Effector memory CD4-positive, alpha-beta T cell (primary cell): ENCODE measurements at places on chromosomes 3 and 15.

DNA sequence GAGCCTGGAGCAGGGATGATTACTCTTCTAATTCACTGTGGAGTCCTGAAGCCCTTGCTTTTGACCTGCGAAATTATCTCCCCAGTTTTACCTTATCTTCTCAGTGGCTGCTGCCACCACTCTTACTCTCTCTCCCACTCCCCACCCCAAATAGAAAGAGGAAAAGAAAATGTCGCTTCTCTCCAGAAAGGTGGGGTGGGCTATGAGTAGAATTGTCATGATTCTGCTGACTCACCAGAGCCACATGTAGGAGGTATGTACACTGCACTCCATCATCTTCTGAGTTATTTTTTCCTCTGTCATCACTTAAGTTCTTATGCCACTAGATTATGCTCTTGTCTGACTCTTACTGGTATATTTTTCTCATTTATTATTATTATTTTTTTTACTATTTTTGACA is 43.9 kb upstream of the TMEM158 start:
- no peak for DNase-seq
- H3K4me3 ChIP-seq: no peak overlapping the region
- no peak overlapping the region for H3K27ac ChIP-seq
- no peaks in the 10 kb centered on the region for H3K27me3 ChIP-seq
- no peaks in the 10 kb centered on the region for H3K4me1 ChIP-seq

DNA sequence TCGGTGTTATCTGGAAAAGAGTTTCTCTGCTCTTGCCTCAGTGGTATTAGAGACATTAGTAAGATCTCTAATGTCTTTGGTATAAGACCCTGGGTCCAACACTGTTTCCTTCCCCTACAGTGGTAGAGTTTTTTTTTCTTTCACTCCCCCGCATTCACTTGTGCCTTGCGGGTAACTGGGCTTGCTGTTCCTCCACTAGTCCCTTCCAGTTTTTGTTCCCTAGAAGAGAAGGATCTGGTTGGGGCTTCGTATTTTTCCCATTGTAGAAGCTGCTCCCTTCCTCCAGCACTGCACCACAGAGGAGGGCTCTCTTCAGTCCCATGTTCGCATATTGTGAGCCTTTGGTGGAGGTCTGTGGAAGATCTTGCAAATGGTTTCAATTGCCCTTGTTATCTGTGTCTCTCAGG is 13.7 kb downstream of the CTDSPL2 start:
- H3K27ac ChIP-seq: no peak overlapping the region
- H3K36me3 ChIP-seq: no peaks in the 10 kb centered on the region
- no peak overlapping the region for H3K4me3 ChIP-seq
- DNase-seq: no peak

GRCh38 chr15:36136049-36136448 is 443.4 kb upstream of the CDIN1 start:
- H3K27ac ChIP-seq: no peak overlapping the region
- no peak for DNase-seq
- no peaks in the 10 kb centered on the region for H3K36me3 ChIP-seq
- no peaks in the 10 kb centered on the region for H3K27me3 ChIP-seq

GRCh38 chr3:78274475-78275065 is 1234.7 kb downstream of the ROBO2 start:
- no peak overlapping the region for H3K4me3 ChIP-seq
- H3K4me1 ChIP-seq: no peaks in the 10 kb centered on the region
- DNase-seq: no peak

DNA sequence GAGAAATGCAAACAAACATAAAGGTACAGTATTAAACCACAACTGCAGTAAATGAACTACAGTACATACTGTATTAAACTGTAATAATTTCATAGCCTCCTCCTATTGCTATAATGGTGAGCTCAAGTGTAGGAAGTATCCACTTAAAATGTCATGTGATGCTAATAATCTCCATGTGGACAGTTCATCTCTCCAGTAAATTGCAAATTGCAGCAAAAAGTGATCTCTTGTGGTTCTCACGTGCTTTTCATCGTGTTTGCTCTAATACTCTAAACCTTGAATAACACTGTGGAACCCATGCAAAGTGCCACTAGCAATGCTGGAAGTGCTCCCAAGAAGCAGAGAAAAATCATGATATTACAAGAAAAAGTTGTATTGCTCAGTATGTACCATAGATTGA is 9.2 kb upstream of the FNDC3B start:
- H3K27ac ChIP-seq: no peak overlapping the region

GRCh38 chr3:183038221-183038620 is 57.9 kb upstream of the DCUN1D1 start:
- no peaks in the 10 kb centered on the region for H3K27me3 ChIP-seq
- H3K27ac ChIP-seq: no peak overlapping the region
- no peak overlapping the region for H3K4me3 ChIP-seq
- H3K4me1 ChIP-seq: no peaks in the 10 kb centered on the region
- DNase-seq: no peak

GRCh38 chr3:128426128-128426921 is 40.4 kb downstream of the DNAJB8 start:
- peaks cover 3% of the 10 kb centered on the region for H3K4me1 ChIP-seq
- no peaks in the 10 kb centered on the region for H3K27me3 ChIP-seq
- peak; percentile 24 for DNase-seq
- peak overlapping the region; percentile 35 for H3K4me3 ChIP-seq

DNA sequence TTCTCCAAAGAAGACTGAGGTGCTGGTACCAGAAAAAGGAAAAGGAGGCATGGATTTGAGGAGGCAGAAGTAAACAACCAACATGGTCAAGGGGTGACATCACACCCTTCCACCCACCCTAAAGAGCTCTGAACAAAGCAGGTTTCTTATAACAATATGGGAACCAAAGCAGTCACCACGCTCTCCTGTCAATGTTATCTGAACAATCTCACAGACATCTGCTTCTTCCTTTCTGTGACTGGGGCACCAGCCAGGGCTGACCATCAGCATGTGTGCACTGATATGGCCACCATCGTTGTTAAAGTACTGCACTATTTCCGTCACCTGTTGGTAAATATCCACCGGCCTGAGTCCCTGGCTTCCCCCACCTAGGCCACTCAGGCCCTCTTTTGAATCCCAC is 252.9 kb downstream of the SHQ1 start:
- no peaks in the 10 kb centered on the region for H3K27me3 ChIP-seq
- DNase-seq: no peak
- H3K36me3 ChIP-seq: no peaks in the 10 kb centered on the region
- no peak overlapping the region for H3K4me3 ChIP-seq

GRCh38 chr3:124767264-124767663 is 37.0 kb downstream of the UMPS start:
- peaks cover 3% of the 10 kb centered on the region for H3K27me3 ChIP-seq
- H3K27ac ChIP-seq: no peak overlapping the region
- H3K4me1 ChIP-seq: no peaks in the 10 kb centered on the region
- DNase-seq: no peak
- H3K36me3 ChIP-seq: no peaks in the 10 kb centered on the region

GRCh38 chr15:96328181-96328876 is 2.2 kb upstream of the NR2F2 start:
- H3K4me3 ChIP-seq: no peak overlapping the region
- no peaks in the 10 kb centered on the region for H3K36me3 ChIP-seq
- DNase-seq: no peak
- H3K27me3 ChIP-seq: peaks cover 47% of the 10 kb centered on the region
- no peak overlapping the region for H3K27ac ChIP-seq

DNA sequence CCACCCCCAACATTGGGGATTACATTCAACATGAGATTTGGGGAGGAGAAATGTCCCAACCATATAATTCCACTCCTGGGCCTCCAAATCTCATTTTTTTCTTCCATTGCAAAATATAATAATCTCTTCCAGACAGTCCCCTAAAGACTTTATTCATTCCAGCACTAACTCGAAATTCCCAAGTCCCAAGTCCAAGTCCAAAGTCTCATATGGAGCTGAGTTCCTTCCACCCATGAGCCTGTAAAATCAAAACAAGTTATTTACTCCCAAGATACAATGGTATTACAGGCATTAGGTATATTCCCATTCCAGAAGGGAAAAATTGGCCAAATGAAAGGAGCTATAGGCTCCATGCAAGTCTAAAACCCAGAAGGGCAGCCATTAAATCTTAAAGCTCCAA is 56.7 kb downstream of the P2RY1 start:
- H3K27me3 ChIP-seq: no peaks in the 10 kb centered on the region
- no peak overlapping the region for H3K4me3 ChIP-seq
- no peak for DNase-seq
- no peak overlapping the region for H3K27ac ChIP-seq
- no peaks in the 10 kb centered on the region for H3K36me3 ChIP-seq
